ENCODE measurements at places on chromosomes 7 and 10. TPM values are rescaled to one million over a fixed set of nuclear protein-coding genes. Genes with fewer than 3 reads are reported as not detected.

The PTPRZ1 gene
- polyA plus RNA-seq: not detected

The CALML5 gene
- polyA plus RNA-seq: not detected

The STEAP4 gene
- polyA plus RNA-seq: not detected

DNA sequence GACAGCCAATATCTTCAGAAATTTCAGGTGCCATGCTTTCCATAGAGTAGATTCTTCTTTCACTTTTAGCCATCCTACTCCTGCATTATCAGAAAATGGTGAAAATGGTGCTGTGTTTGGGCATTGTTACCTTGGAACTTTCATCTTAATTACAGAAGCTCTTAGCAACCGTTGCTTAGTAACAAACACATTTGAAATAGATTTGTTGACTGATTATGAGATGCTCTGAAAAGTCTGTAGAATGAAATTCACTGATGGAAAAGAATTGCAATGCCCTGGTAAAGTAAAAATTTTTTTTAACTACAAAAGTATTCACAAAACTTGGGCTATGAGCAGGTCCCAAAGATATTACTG lies 249.3 kb upstream of the NEBL start:
- no peak for DNase-seq

The CCDC146 gene
- 1.7 TPM for polyA plus RNA-seq

GRCh38 chr10:63206997-63207811 lies 74.1 kb downstream of the NRBF2 start:
- peak; percentile 94 for DNase-seq

DNA sequence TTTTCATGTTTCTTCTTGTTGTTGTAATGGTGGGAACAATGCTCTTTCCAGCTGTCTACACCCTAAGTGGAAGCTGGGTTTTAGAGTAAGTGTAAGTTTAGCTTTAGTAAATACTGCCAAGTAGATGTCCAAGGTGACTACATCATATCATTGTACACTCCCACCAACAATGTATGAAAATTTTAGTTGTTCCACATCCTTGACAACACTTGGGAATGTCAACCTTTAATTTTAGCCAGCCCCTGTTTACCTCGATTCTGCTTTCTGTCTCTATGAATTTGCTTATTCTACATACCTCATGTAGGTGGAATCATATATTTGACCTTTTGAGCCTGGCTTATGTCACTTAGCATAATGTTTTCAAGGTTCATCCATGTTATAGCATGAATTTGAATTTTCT lies 93.0 kb downstream of the MTPAP start:
- DNase-seq: no peak

The CREB5 gene
- polyA plus RNA-seq: 17.9 TPM

- DNase-seq: peak; percentile 66
Measured at GRCh38 chr7:158650821-158651225, 53.8 kb downstream of the NCAPG2 start.

GRCh38 chr10:81065474-81065873 lies 527.8 kb downstream of the SH2D4B start:
- DNase-seq: no peak

DNA sequence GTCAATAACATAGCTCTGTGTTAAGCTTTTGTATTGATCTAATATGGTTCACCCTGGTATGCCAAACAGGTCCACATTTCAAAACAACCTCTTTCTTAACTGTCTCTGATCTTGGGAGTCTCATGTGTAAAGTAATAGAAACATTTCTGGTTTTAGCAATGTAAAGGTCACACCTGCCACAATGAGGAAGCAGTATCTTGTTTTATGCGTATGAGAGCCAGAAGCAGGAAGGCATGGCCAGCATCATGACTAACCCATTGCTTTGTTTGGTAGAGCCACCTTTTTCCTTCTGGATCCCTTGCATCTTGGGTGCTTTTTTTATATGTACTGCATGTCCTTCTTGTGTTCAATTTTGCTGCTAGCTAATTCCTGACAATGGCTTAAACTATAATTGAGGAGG lies 411.3 kb upstream of the SEMA3C start:
- DNase-seq: no peak

The SLC26A5 gene
- not detected for polyA plus RNA-seq

DNA sequence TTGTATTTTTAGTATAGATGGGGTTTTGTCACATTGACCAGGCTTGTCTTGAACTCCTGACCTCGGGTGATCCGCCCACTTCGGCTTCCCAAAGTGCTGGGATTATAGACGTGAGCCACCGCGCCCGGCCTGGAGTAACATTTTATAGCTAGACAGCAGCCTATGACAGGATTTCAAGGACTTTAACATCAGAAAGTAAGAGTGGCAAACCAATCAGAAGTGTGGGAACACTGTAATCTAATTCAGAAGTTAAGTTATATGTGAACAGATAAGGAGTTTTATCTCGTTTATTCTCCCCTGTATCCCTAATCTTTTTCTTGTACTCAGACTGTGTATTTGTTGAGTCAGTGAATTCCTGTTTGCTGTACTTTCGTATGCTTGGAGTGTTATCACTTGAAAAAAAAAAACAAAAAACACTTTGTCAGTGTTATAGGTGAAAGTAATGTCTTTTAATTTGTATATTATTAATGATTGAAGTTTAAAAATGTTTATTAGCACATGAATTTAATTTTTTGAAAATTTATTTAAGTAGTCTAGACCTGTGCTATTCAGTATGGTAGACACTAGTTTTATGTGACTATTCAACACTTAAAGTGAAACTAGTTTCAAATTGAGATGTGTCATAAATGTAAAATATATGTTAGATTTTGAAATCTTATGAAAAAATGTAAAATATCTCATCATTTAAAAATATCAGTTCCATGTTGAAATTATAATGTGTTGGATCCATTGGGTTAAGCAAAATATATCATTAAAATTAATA lies 38.6 kb downstream of the RSBN1L start:
- DNase-seq: no peak

GRCh38 chr10:91239789-91240188 lies 19.3 kb downstream of the PCGF5 start:
- no peak for DNase-seq

- DNase-seq: no peak
Measured at GRCh38 chr7:27663989-27664331, 1.3 kb upstream of the HIBADH start.

The STEAP2 gene
- 1.8 TPM for polyA plus RNA-seq

Data from IMR-90 (cell line).